Karpas-422 (cell line): ENCODE measurements at places on chromosomes 2 and 18.

DNA sequence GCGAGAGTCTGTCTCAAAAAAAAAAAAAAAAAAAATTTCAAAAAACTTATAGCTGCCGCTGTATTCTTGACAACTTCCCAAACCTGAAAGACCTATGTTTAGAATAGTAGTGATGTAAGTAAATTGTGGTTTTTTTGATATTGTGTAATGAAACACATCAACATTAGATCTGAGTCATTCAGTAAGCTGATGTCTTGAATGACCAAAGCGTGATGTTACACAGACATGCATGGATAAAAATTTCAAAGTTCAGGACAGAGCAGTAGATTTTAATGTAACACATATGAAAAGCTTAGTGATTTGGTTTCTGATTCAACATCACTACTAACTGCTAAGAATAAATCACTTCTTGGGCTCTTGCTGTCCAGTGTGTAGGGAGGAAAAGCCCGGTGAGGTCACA lies 69.3 kb upstream of the MEX3C start:
- no peaks in the 10 kb centered on the region for H3K27me3 ChIP-seq
- no peaks in the 10 kb centered on the region for H3K36me3 ChIP-seq
- no peak for DNase-seq
- H3K4me1 ChIP-seq = no peaks in the 10 kb centered on the region
- H3K4me3 ChIP-seq = no peak overlapping the region

GRCh38 chr2:41241325-41242000 lies 789.6 kb upstream of the SLC8A1 start:
- H3K36me3 ChIP-seq = no peaks in the 10 kb centered on the region
- no peak for DNase-seq
- H3K4me3 ChIP-seq = no peak overlapping the region
- no peaks in the 10 kb centered on the region for H3K27me3 ChIP-seq
- peaks cover 8% of the 10 kb centered on the region; the same call in 1 of the 2 replicates for H3K4me1 ChIP-seq
- no peak overlapping the region for H3K27ac ChIP-seq

GRCh38 chr2:236164925-236165841 lies 3.0 kb downstream of the GBX2 start:
- no peaks in the 10 kb centered on the region for H3K36me3 ChIP-seq
- no peaks in the 10 kb centered on the region for H3K4me1 ChIP-seq
- DNase-seq = no peak
- H3K27me3 ChIP-seq = no peaks in the 10 kb centered on the region
- H3K4me3 ChIP-seq = no peak overlapping the region
- no peak overlapping the region for H3K27ac ChIP-seq

- no peak overlapping the region for H3K27ac ChIP-seq
- H3K36me3 ChIP-seq = no peaks in the 10 kb centered on the region
These were observed 90.6 kb upstream of the RAB6C start for GRCh38 chr2:129888896-129889295.

- no peak for DNase-seq
- H3K27me3 ChIP-seq = no peaks in the 10 kb centered on the region
- no peak overlapping the region for H3K4me3 ChIP-seq
- H3K4me1 ChIP-seq = no peaks in the 10 kb centered on the region
- H3K36me3 ChIP-seq = peaks cover 75% of the 10 kb centered on the region
- H3K27ac ChIP-seq = no peak overlapping the region
These were observed 18.9 kb downstream of the ATG16L1 start for GRCh38 chr2:233270366-233270765.

DNA sequence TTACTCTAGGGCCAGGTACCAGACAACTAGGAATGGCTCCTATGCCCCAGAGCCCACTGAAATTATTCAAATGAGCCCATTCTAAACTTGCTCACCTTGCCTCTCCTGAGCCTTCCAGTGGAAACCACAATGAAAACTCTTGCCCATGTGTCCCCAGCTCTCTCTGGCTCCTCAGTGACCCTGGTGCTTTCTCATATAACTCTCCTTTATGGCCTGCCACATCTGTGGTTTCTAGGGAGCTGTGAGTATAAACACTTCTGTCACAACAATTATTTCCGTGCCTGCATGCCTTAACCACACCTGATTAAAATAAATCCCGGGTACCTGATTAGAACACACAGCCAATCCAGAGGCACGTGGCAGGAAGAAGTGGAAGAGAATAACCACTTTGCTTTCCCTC lies 333.0 kb upstream of the SPRED2 start:
- no peak overlapping the region for H3K4me3 ChIP-seq
- no peaks in the 10 kb centered on the region for H3K4me1 ChIP-seq
- no peak overlapping the region for H3K27ac ChIP-seq
- DNase-seq = no peak
- H3K36me3 ChIP-seq = no peaks in the 10 kb centered on the region

GRCh38 chr2:225841314-225841713 lies 441.8 kb downstream of the NYAP2 start:
- no peak overlapping the region for H3K27ac ChIP-seq
- H3K4me3 ChIP-seq = no peak overlapping the region
- no peak for DNase-seq
- H3K36me3 ChIP-seq = no peaks in the 10 kb centered on the region

DNA sequence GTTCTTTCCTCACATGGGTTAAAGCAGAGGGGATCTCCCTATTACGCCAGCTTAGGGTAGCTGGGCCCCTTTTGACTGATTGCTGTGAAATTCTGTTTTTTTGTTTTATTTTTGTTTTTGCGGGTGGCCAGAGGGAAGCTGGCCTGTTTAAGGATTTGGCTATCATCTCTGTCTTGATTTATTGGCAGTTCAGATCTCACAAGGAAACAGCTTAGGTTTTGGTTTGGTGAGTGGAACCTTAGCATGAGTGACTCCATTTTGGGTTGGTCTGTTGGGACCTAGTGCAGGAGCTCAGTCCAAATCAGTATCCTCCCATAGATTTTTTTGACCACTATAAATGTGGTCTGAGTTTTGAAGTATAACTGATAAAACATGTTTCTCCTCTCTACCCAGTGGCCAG lies 25.6 kb upstream of the NTSR2 start:
- no peaks in the 10 kb centered on the region for H3K27me3 ChIP-seq
- H3K27ac ChIP-seq = no peak overlapping the region
- DNase-seq = no peak
- H3K4me1 ChIP-seq = no peaks in the 10 kb centered on the region
- H3K36me3 ChIP-seq = no peaks in the 10 kb centered on the region

DNA sequence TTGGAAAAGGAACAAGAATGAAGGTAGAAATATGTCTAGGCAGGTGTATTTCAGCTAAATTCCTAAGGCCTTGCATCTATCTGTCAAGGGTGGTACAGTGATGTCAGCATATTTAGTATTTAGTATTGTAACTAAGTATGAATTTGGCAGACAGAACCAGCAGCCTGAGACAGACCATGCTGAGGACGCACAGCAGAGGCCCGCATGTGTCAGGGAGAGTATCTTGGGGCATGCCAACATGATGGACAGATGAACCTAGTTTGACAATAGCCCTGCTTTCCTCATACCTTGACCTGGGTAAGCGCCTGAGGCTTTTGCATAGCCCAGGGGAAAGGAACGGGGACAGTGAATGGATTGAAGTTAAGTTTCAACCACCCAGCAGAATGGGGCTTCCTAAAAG lies 33.8 kb upstream of the OSR1 start:
- H3K27ac ChIP-seq = no peak overlapping the region
- no peaks in the 10 kb centered on the region for H3K27me3 ChIP-seq
- no peak overlapping the region for H3K4me3 ChIP-seq
